ENCODE measurements at places on chromosomes 3 and 15. TPM values are rescaled to one million over a fixed set of nuclear protein-coding genes. Genes with fewer than 3 reads are reported as not detected.

EPHA6 gene
- total RNA-seq = 17.3 TPM

MYL3 gene
- 0.33 TPM for total RNA-seq

SCN5A gene
- total RNA-seq = 4.2 TPM

SPTBN5 gene
- total RNA-seq = 6.6 TPM

LRRIQ4 gene
- total RNA-seq = 0.31 TPM

TMC3 gene
- 0.10 TPM for total RNA-seq

GATA2 gene
- 1.9 TPM for total RNA-seq

ROBO1 gene
- 78.6 TPM for total RNA-seq

UBA5 gene
- 40.9 TPM for total RNA-seq

SERINC4 gene
- total RNA-seq = 0.36 TPM

NUTM1 gene
- not detected for total RNA-seq

CCNDBP1 gene
- total RNA-seq = 44.1 TPM

CAV3 gene
- total RNA-seq = not detected

B3GNT5 gene
- 28.4 TPM for total RNA-seq

PPP1R14D gene
- total RNA-seq = 1.5 TPM

NANOGP8 gene
- 0.36 TPM for total RNA-seq

CHRNA7 gene
- 5.1 TPM for total RNA-seq

PLA1A gene
- 0.18 TPM for total RNA-seq

ZBTB11 gene
- 18.8 TPM for total RNA-seq
